ENCODE measurements at places on chromosomes 3 and 15.
A peak's percentile ranks its signal among the peaks of the same experiment; 100 is the strongest.

GRCh38 chr3:15768421-15769255 lies 29.1 kb downstream of the ANKRD28 start:
- peak; percentile 97 for DNase-seq

DNA sequence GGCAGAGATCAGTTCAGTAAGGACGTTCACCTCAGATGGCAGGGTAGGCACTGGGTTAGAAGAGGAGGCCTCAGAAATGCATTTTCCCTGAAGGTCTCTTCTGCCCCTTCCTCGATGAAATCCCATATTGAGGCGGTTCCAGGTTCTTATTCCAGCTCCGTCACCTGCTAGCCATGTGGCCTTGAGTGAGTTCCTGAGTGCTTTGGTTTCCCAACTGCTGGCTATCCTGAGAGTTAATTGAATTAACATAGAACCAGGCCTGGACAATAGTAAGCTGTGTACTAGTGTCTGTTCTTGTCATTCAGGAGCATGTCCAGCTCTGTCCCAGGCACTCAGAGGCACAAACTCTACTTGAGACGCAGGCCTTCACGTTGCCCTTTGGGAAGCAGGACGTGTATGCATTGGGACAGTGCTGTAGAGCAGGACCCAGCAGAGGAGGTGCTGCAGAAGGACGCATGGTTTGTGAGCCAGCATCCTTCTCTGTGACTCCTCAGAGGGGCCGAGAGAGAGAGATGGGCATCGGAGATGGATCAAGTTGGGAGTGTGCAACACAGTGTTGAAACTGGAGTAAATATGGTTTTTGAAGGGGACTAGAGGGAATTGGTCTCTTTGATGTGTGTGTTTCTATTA lies 114.2 kb downstream of the ASB7 start:
- DNase-seq = no peak

DNA sequence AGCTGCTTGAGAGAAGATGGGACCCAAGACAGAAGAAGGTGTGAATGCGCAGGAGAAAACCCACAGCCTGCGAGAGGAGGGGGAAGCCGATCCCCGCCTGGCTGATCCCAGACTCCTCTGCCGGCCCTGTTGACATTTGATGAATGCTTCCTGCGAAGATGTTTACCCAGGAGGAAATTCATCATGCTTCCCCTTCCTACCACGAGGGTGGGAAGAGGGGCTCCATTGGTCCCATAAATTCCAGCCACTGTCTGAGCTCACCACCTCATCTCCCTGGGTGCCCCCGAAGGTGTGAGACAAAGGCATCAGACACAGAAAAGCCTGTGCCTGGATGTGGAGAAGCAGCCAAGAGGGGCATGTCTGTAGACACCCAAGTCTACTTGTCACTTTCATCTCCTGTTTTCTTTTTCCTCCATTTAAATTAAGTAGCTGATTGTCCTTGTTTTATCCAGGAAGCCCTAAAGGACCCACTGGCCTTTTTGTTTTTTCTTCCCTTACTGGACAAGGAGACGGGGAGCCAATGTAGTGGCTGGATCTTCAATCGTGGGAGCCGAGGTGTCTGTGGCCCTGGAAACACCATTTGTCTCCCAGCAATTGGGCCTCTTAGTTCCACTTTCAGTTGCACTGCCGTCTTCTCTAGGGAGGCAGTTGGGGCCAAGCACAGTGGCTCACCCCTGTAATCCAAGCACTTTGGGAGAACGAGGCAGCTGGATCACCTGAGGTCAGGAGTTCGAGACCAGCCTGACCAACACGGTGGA lies 95.3 kb upstream of the HES1 start:
- DNase-seq = no peak

GRCh38 chr3:18780959-18781358 lies 355.8 kb upstream of the SATB1 start:
- no peak for DNase-seq

DNA sequence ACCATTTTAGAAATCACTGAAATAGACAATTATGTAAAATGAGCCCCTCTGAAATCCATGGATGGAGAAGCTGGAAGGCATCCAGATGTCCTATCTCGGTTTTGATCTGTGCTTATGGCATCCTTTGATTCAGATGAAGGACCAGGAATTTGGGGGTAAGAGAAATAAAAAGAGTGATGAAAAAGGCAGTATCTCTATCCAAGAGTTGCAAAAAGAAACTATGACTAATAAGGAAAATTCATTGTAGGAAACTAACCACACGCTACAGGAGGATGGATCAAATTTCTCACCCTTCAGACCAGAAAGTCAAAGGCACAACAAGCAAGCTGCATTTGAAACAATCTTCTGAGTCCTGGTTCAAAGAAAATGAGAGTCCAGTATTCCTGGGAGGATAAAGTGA lies 34.8 kb downstream of the SRGAP3 start:
- DNase-seq = peak; percentile 61

GRCh38 chr3:107962946-107963345 lies 127.9 kb downstream of the CD47 start:
- peak; percentile 44 for DNase-seq

GRCh38 chr15:41603941-41604911 lies 45.2 kb downstream of the TYRO3 start:
- peak; percentile 89 for DNase-seq

- DNase-seq = no peak
Measured at GRCh38 chr3:131223373-131224289, 157.9 kb upstream of the NUDT16 start.

GRCh38 chr15:41908736-41909461 lies 15.0 kb upstream of the SPTBN5 start:
- no peak for DNase-seq

- peak; percentile 34 for DNase-seq
Measured at GRCh38 chr3:119604878-119605277, 7.2 kb downstream of the PLA1A start.

Data from AG10803 (cell line).